Stimulated activated CD4-positive, alpha-beta T cell treated with anti-CD3 and anti-CD28 coated beads, Interleukin-4, amount 100 ng/mL, for 1 hour (primary cell): ENCODE measurements at places on chromosomes 5 and 9.

- DNase-seq, result no peak
These were observed 4.4 kb downstream of the CDK9 start for GRCh38 chr9:127790094-127790855.

DNA sequence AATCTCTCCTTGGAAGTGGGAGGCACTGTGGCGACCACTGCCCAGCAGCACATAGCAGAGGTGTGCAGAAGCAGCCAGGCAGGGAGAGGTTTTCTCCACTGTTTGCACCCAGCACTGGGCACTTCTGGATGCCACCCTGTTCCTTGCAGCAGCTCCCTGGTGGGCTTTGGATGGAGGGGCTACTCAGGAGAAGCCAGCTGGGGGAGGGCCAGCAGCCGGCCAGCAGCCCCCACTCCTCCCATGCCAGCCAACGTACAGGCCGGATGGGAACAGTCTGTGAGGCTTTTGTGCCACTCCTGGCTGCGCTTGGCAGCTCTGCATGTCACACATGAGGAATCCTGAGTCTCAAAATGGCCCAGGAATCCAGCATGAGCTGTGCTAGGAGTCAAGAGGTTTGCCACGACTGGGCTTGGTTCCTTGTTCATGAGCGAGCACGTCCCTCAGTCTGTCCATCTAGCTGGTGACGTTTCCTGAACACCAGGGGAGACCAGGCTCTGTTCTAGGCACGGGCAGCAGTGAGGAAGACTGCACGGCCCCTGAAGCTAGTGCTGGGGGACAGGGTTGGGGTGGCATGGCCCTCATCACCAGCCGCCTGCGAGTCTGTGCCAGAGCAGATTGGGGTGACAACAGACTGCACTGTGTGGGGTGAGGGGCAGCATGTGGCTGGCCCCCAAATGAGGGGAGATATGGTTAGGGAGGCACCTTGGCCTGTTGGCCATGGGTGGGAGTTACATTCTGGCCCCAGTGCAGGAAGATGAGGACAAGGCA lies 10.1 kb downstream of the PHF2 start:
- DNase-seq, result no peak

- no peak for DNase-seq
These were observed 9.4 kb downstream of the BBLN start for GRCh38 chr9:128169492-128169891.

DNA sequence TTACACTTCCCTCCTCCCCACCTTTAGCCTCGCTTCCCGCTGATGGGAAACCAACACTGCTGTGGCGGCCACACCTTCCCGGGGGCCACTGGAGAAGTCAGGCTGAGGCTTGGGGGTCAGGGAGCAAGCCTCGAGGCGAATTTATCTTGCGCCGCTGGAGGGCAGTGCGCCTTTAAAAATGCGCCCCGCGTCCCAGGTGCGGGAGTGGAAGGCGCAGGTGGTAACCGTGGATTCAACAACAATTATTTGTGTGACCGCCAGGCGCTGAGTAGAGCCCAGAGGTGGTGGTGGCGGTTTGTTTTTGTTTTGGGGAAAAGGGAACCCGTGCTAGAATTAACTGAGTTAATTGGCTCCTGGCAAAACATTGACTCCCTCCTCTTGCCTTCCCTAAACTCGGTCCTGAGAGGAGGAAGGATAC lies 1.1 kb downstream of the CFAP77 start:
- DNase-seq, result peak; percentile 68

- DNase-seq, result no peak
These were observed 85.9 kb upstream of the FSTL4 start for GRCh38 chr5:133698259-133698554.

DNA sequence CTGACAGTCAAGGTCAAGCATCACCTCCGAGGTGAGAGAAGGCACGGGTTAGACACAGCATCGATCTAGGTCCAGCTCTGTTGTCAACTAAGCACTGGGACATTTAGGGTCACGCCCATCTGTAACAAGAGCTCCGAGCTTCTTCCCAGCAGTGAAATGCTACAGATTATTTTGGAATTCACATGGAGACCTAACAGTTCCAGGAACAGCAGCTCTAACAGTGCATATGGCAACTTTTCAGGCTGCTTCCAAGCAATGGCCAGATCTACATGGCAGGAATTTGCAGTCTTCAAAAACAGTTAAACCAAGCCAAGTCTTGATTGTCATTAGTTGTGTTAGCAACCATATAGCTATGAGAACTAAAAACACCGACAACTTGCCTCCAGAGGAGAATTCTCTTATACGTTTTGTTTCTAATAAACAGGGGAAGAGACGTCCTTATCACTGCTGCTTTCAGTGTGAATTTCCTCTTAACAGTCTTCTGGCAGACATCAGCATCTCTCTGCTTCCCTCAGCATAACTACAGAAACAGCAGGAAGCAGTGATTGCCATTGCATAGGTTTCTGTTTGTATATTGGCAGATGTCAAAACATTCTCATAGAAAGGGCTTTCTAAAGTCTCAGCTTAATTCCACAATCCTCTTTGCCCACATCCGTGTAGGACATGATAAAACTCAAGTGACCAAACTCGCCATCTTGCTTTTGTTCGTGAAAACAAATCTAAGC lies 242.1 kb upstream of the DAPK1 start:
- no peak for DNase-seq

GRCh38 chr5:138770291-138770690 lies 17.1 kb downstream of the CTNNA1 start:
- DNase-seq, result no peak

GRCh38 chr5:3047212-3047774 lies 295.8 kb upstream of the IRX2 start:
- no peak for DNase-seq

DNA sequence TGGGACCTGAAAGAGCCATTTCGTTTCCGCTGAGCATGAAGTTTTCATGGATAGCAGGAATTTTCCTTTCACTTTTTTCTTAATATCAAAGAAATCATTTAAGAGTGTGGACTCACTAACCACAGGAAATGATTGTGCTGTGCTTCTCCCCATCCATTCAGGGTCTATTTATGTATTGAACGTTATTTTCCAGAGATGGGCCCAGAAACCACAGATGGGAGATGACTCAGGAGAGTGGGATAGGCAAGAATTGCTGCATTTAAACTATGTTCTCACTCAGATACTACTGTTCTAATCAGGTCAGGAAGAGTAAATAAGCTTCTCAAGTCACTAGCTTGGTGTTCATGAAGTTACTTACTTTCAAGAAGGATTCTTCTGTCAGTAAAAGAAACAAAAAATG lies 763.8 kb downstream of the DTWD2 start:
- DNase-seq, result no peak

DNA sequence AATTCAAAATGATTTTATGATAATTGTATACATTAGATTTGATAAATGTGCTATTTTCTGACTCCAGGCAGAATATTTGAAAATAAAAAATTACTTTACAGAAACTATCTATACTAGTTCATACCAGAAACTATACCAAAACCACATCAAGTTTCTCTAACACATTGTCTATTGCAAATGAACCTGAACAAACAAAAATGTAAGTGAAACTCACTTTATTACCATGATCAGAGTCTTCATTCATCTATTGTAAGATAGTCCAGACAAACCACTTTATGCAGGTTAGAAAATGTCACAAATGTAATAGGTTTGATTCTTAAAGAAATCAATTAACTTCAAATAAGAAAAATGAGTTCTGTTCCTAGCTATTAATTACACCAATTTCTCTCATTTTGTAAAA lies 99.4 kb downstream of the OXCT1 start:
- no peak for DNase-seq

- no peak for DNase-seq
These were observed 197.7 kb downstream of the MCTP1 start for GRCh38 chr5:95086927-95087815.

GRCh38 chr9:14281136-14281795 lies 32.7 kb downstream of the NFIB start:
- DNase-seq, result no peak

DNA sequence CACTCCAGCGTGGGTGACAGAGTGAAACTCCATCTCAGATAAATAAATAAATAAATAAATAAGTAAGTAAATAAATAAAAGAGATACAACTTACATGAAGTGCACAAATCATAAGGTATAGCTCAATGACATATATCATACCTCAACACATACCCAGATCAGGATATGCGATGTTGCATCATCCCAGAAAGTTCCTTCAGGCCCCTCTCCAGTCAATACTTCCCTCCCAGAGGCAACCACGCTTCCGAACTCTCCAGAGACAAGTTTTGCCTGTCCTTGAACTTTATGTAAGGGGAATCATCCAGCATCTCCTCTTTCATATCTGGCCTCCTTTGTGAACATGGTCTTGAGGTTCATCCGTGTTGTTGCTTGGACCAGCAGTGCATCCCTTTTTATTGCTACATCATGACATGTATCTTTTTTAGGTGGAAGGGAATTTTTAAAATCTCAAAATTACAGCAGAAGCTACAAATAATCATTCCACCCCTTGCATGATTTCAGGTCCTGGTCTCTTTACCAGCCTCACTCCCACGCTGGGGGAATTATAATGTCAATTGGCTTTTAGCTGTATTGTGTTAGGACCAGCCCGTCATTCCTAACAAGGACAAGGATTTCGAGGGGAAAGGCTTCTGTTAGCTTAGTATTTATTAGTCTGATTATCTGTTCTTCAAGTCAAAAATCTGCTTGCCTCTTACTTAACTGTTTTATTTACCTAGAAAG lies 32.9 kb upstream of the AOPEP start:
- DNase-seq, result no peak

GRCh38 chr5:123425431-123425830 lies 2.2 kb upstream of the CEP120 start:
- DNase-seq, result no peak

GRCh38 chr9:113579283-113580040 lies 115.9 kb downstream of the RGS3 start:
- DNase-seq, result no peak

- no peak for DNase-seq
These were observed 76.4 kb downstream of the ESM1 start for GRCh38 chr5:54908774-54909525.

- DNase-seq, result peak; percentile 30
These were observed 162.0 kb downstream of the C9orf50 start for GRCh38 chr9:129458663-129459546.

DNA sequence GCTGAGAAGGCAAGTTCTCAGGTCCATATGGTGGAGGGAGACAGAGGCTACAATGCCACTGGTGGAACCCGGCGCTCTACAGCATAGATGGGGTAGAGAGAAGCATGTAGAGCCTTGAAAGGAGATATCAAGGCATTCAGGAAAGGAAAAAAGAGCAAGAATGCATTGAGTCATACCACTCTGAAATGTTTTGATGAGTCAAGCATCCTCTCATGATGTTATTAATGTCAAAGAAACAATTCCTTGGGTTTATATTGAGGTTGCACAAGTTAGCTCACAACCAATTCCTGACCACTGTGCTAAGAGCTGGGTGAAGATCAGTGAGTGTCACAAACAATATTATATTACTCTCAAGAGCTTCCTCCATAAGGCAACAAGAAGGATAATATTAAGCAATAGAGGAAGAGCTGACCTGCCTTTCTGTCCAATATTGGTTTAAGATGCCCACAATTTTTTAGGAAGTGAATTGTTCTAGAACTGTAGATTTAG lies 178.0 kb downstream of the RFK start:
- DNase-seq, result no peak

- peak; percentile 26 for DNase-seq
These were observed 6.6 kb downstream of the PCDH12 start for GRCh38 chr5:141951332-141951781.

- no peak for DNase-seq
These were observed 70.4 kb downstream of the NFIB start for GRCh38 chr9:14243514-14244042.

- DNase-seq, result no peak
These were observed 2.5 kb downstream of the CENPP start for GRCh38 chr9:92328225-92328624.

GRCh38 chr5:91188755-91189154 lies 194.4 kb downstream of the ARRDC3 start:
- DNase-seq, result no peak

- no peak for DNase-seq
These were observed 13.9 kb downstream of the RAI14 start for GRCh38 chr5:34669931-34670516.

DNA sequence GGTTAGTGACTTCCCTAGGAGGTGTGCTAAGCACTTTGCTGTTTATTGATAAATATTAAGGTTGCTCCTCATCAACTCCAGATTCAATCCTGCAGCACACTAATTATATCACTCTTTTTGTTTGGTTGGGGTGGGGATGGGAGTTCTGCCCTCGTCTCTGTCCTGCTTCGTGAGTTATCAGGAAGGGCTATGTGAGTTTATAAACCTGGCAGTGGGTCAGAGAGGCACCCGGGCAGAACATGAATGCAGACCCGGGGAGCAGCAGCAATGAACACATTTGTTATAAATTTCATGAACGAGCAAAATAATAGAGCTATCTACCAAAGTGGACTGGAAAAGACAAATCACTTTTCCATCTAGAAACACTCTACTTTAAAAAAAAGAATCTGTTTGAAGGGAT lies 125.5 kb upstream of the WWC1 start:
- DNase-seq, result no peak

DNA sequence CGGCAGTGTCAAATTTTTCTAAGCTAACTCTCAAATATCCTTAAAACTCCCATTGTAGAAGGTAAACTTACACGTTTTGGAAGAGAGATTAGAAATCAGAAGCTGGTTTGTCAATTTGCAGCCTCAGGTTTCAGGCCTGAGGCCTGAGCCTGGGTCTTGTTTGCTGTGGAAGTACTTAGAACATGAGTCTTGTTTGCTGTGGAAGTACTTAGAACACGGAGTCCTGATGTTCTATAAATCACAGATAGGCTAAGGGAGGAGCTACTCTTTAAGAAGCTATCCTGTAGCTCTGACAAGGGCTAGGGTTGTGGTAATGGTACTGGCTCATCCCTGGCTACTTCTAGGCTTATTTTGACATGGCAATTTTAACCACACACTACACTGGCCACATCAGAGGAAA lies 97.8 kb downstream of the FBXW11 start:
- no peak for DNase-seq

- DNase-seq, result no peak
These were observed 51.7 kb upstream of the SEMA6A start for GRCh38 chr5:116626272-116626723.

GRCh38 chr9:100730086-100730485 lies 152.2 kb downstream of the CAVIN4 start:
- no peak for DNase-seq

GRCh38 chr9:83934569-83935275 lies 13.5 kb upstream of the KIF27 start:
- DNase-seq, result no peak

- no peak for DNase-seq
These were observed 2.5 kb downstream of the CXXC5 start for GRCh38 chr5:139650689-139651042.
